ENCODE measurements at places on chromosomes 4 and X.

- no peak for DNase-seq
Measured at GRCh38 chrX:53133400-53133799, 39.5 kb downstream of the KANTR start.

DNA sequence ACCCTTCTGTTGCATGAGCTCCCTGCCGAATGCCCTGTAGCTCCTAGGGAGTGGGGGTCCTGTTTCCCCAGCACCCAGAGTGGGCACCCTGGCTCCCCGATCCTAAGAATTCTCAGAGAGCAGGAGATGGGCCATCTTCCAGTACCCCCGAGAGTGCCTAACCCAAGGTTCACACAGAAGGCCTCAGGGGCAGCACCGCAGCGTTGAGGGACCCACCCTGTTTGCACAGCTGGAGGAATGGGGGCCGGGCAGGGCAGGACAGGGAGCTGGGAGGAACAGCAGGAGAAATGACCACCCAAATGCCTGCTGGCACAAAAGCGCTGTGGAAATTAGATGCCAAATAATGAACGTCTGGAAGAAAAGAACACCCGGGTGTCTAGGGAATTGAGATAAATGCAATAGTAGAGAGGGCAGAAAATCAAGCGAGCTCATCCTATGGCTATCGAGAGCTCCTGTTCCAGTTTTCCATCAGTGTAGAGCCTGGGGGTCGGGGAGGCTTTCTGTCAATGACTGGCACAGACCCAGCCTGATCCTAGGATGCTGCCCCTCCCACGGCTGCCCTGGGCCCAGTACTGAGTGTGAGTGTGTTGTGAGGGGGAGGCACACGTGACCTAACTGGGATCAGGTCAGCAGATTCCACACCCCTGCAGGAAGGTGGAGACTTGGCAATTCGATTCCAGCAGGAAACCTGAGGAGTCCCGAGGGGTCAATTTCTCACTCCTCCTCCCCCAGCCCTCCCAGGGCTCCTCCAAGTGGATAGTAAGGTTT, 25.7 kb downstream of the SEPTIN6 start:
- DNase-seq = no peak

GRCh38 chrX:10047133-10047532, 80.0 kb downstream of the CLDN34 start:
- no peak for DNase-seq

DNA sequence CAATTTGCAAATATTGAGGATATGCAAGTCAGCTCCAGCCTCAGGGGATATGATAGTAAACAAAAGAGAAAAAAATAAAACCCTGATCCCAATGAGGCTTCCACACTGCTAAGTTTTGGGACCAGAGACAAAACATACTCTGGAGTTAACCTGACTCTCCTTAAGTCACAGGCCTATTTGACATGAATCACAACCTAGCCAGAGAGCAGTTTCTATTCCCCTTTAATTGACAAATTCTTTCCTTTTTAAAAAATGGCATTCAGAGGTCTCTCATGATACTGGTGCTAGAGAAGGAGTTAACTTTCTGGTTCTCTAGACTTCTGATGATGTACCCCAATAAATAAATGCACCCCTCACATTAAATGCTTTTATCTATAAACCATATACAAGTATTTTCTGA, 8.8 kb downstream of the ACSL1 start:
- DNase-seq = no peak

GRCh38 chr4:147740176-147740575, 8.3 kb downstream of the ARHGAP10 start:
- no peak for DNase-seq

GRCh38 chrX:118989886-118990285, 15.5 kb downstream of the LONRF3 start:
- no peak for DNase-seq

DNA sequence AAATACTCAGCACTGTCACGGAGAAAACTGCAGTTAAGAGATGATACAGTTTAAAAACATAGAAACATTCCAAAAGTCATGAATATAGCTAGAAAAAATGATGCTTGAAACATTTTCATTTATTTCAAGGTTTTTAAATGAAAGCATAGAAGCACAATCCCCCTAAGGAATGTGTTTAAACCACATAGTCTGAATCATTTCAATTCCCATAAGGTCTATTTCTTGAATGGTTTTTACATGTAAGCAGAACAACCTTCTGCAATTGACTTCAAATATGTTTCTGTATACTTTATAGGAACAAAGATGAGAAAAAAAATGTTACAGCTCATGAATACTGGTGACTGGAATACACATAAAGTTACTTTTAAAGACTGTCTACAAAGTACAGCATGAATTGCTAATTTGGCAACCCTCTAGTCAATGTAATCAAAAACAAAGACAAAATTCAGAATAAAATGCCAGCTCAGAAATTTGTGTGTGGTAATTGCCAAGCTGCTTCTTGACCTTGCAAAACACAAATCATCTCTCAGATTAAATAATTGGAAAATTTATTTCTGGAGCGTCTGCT, 886.4 kb upstream of the ADGRL3 start:
- no peak for DNase-seq

DNA sequence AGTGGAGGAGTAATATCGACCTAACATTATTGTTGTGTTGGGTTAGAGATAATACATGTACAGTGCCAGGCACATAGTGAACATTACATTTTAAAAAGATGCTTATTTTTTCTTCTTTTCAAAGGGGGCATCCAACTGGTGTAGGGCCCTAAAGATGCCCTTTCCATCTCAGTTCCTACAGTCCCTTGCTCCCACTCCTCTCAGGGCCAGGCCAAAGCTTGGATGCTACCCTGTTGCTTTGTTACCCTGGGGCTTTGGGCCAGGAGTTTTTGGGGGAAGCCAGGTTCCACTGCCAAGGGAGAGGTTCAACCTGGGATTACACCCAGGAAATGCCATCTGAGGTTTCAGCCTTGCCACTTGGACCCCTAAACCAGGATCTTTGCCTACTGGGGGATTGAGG, 918 bp downstream of the IGSF1 start:
- no peak for DNase-seq

DNA sequence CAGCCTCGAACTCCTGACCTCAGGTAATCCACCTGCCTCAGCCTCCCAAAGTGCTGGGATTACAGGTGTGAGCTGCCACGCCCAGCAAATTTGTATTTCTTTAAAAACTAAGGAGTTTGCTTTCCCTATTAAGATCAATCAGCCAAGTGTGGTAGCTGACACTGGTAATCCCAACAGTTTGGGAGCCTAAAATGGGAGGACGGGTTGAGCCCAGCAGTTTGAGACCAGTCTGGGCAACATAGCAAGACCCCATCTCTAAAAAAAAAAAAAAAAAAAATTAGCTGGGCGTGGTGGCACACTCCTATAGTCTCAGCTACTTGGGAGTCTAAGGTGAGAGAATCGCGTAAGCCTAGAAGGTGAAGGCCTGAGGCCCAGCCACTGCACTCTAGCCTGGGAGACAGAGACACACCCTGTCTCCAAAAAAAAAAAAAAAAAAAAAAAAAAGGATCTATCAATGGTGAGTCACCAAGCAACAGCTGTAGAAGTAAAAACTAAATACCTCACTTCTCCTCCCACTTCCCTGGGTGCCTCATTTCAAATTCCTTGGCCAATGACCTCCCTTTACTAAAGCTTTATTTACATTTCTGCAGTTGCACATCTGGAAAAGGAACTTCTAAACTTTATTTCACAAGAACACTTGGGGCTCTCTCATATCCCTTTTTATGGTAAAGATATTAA, 54.5 kb downstream of the LDB2 start:
- DNase-seq = no peak

DNA sequence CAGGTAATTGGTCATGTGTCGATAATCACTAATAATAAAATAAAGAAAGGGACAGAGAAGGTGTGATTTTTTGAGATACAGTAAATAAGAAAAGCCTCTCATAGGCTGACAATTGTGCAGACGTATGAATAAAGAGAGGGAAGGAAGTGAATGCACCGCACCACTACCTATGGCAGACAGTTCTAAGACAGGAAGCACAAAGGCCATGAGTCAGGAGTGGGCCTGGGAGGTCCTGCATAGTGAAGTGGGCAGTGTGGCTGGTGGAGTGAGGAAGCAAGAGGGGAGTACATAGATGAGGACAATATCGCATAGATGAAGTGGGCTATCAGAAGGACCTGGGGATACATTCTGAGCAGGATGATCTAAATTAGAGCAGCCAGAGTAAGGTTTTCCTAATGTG, 75.6 kb downstream of the BMP3 start:
- DNase-seq = no peak

DNA sequence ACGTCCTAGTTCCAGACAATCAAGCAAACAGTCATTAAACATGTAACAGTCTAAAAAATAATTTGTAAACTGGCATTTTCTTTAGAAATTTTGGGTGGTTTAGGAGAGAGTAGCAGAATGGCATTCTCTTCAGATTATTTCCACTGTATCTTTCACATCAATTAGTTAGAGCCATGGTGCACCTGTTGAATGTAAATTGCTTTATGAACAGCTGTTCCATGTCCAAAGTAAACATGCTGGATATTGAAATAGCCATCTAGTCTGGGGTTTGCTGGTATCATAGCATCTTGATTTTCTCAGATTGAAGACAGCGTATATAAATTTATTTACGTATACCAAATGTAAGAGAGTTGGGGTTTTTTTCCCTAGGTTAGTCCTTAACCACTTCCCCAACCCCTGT, 143.6 kb downstream of the RCHY1 start:
- no peak for DNase-seq

DNA sequence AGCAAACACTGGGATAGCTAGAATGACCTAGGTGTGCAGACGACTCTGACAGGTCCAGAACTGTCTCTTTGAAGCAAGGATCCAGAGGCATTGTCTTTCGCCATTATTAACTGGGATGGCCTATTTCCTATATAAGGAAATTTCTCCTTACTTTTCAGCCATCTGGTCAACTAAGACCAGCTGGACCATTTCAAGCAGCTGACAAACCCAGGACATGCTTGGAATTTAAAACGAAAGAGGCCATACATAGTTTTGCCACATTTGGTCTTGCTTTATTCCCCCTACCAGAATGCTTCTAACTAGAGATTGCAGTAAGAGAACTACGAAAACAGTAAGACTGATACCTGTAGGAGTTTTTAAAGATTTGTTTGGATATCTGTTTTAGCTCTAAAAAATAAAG, 87.0 kb downstream of the GLRA2 start:
- no peak for DNase-seq

DNA sequence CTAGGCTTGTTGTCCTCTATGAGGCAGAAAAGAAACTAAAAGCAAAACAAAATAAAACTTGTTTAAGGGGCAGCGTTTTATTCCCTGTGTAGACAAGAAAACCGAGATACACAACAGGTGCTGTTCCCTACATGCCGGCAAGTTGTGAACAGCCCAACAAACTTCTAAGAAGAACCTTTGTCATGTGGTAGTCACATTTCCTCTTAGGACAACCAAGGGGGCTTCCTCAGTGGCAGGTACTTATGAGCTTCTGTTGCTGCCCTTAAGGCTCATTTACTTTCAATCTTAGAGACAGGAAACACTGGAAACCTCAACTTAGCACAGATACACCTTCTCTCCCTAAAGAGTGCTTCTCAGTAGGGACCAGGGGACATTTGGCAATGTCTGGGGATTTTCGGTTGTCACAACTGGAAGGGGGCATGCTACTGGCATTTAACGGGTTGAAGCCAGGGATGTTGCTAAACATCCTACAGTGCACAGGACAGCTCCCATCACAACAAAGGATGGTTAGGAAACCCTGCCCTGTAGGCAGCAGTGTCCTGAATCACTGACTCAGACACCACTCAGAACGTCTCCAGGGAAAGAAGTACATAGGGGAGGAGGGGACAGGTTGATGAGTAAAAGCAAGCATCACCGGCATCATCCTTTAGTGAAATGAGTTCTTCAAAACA, 111.0 kb downstream of the ASB9 start:
- no peak for DNase-seq

DNA sequence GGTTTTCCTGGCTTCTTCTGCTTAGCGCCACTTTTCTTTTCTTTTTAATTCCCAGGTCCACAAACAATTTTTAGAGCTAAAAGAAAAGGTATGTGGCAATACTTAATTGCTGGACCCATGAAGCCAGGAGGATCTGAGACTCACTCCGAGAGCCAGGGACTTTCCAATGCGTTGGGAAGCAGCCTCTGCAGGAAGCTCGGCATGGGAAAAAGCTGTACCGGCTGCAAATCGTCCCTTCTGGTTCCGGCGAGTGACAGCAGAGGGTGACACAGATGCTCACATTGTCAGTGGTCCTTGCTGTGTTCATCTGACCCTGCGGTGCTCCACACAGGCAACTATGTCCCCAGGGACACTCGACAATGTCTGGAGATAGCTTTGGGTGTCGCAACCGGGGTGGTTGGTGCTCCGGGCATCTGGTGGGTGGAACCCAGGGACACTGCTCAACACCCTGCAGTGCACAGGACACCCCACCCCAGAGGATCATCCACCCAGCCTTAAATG, 164.0 kb downstream of the PRKX start:
- no peak for DNase-seq

DNA sequence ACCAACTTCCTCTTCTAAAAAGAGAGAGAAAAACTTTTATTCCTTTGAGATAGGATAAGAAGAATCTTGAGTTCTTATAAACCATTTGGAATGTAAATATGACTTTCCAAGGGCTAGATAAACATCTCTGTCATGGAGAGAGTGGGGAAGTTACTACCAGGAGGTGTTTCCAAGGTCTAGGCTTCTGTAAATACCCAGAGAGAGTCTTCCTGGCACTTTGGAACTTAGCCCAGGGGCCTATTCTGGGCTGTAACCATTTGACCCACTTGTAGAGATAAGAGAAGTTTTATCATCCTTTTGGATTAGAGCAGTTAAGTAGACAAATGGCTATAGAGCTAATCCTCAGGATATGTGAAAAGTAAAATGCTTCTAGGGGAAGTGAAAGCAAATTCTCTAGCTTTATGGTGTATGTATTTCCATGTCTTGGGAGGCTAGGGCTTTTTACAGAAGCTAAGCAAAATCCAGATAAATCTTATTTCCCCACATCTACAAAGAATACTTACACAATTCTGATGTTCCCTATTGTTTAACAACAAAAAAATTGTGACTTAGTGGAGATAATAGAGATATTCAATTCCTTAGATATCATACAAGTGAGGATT, 51.1 kb downstream of the MCUB start:
- DNase-seq = no peak

DNA sequence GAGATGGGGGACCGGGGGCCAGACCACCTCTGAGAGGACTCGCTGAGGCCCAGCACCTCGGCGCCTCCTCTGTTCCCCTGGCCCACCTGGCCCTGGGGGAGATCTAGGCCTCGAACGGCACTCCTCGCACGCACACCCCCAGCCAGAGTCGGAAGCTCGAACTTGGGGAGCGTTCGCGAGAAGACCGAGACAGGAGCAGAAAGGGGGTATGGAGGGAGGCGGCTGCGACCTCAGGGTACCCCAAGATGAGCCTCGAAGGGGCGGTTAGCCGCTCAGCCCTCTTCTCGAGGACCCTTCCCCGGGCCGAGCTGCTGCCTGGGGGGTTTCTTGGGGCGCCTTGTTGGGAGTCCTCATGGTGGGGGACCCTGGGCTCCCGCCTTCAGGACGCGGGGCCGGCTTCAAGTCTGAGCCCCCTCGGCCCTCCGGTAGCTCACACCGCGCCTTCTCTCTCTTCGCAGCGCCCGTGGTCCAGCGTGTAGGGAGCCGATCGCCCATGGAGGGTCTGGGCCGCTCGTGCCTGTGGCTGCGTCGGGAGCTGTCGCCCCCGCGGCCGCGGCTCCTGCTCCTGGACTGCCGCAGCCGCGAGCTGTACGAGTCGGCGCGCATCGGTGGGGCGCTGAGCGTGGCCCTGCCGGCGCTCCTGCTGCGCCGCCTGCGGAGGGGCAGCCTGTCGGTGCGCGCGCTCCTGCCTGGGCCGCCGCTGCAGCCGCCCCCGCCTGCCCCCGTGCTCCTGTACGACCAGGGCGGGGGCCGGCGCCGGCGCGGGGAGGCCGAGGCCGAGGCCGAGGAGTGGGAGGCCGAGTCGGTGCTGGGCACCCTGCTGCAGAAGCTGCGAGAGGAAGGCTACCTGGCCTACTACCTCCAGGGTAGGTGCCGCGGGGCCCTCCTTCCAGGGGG, 706 bp downstream of the DUSP9 start:
- DNase-seq = no peak

All from activated CD4-positive, CD25-positive, alpha-beta regulatory T cell (primary cell).